ENCODE measurements at places on chromosomes 13 and 19. TPM values are rescaled to one million over a fixed set of nuclear protein-coding genes. Genes with fewer than 3 reads are reported as not detected.

Gene TMEM143
- polyA plus RNA-seq: 12.7 TPM

- no peaks in the 10 kb centered on the region for H3K27me3 ChIP-seq
- no peaks in the 10 kb centered on the region for H3K36me3 ChIP-seq
- no peaks in the 10 kb centered on the region for H3K4me1 ChIP-seq
- peak; percentile 95 for DNase-seq
- peak overlapping the region; percentile 10 for H3K4me3 ChIP-seq
- no peak overlapping the region for H3K27ac ChIP-seq
Observed at GRCh38 chr19:21474671-21475181, 30.7 kb upstream of the ZNF429 start.

DNA sequence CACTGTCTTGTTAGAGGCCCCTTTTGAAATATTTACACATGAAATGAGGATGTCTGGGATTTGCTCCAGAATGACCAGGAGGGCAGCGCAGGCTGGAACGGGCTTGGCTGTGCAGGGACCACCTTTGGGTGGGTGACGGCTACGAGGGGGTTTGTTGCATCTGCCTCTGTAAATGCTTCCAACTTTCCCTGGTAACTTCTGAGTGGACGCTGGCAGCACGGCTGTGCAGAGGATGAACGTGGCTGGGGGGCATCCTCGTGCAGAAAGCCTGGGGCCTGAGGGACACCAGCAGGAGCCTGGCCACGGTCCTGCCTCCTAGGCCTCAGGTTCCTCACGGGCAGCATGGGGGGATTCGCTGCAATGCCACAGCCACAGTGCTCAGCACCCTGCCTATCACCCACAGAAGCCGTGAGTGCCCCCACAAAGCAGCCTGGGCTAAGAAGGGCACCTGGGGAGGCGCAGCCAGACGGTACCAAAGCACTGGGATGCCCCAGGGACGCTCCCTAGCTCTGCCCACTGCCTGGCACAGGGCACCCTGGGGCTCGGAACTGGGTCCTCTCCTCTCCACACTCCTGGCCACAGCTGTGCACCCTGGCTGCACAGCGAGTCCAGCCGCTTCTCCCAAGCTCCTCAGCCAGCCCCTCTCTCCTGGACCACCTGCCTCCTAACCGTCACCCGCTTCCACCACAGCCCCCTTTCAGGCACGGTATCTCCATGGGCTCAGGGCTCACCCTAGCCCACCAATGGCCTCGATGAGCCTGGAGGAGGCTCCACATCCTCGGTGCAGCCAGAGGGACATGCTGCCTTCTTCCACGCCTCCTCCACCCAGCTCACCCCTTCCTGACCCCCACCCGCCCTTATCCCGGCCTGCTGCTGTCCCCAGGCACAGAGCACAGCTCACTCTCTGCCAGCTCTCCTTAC is 44.5 kb downstream of the MLLT1 start:
- no peak overlapping the region for H3K27ac ChIP-seq
- DNase-seq: no peak
- no peaks in the 10 kb centered on the region for H3K36me3 ChIP-seq
- H3K4me1 ChIP-seq: peaks cover 20% of the 10 kb centered on the region

Gene PRMT1
- 86.7 TPM for polyA plus RNA-seq

DNA sequence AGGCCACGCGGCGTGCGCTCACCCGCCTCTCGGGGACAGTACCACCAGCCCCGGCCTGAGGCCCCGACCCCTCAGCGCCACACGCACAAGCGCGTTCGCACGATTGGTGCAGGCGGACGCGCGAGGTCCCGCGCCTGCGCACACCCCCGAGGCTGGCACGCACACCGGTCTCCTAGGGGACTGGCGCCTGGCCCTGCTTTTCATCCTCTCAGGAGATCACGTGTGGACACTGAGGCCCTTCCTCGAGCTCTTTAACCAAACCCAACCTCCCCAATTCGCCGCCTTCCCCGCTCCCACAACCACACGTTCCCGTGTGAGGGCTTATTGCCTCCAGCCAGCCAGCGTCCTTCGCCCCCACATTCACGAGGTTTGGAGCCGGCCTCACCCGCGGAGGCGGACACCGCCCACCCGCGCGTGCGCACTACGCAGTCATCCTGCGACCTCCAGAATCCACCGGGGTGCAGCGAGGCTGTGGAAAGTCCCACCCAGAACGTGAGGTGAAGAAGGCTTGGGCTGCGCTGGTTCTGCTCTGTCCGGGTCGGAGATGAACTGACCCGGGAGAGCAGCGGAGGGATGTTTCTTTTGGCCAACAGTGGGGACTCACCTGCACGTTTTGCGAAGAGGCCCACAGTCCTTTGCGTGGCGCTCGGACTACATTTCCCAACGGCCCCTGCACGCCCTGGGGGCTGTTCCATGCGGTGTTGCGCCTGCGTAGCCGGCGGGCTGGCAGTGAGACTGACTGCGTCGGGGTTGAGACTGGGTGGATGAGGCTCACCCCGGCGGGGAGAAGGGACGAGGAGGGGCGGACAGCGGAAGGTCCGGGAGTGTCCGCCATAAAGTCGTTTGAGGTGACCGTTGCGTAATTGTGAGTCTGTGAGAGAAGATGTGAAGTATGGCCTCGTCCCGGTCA is 539 bp upstream of the ZNF667 start:
- no peaks in the 10 kb centered on the region for H3K27me3 ChIP-seq
- DNase-seq: peak; percentile 5
- peak overlapping the region; percentile 70 for H3K4me3 ChIP-seq
- no peaks in the 10 kb centered on the region for H3K36me3 ChIP-seq
- H3K27ac ChIP-seq: peak overlapping the region; percentile 66
- no peaks in the 10 kb centered on the region for H3K4me1 ChIP-seq

DNA sequence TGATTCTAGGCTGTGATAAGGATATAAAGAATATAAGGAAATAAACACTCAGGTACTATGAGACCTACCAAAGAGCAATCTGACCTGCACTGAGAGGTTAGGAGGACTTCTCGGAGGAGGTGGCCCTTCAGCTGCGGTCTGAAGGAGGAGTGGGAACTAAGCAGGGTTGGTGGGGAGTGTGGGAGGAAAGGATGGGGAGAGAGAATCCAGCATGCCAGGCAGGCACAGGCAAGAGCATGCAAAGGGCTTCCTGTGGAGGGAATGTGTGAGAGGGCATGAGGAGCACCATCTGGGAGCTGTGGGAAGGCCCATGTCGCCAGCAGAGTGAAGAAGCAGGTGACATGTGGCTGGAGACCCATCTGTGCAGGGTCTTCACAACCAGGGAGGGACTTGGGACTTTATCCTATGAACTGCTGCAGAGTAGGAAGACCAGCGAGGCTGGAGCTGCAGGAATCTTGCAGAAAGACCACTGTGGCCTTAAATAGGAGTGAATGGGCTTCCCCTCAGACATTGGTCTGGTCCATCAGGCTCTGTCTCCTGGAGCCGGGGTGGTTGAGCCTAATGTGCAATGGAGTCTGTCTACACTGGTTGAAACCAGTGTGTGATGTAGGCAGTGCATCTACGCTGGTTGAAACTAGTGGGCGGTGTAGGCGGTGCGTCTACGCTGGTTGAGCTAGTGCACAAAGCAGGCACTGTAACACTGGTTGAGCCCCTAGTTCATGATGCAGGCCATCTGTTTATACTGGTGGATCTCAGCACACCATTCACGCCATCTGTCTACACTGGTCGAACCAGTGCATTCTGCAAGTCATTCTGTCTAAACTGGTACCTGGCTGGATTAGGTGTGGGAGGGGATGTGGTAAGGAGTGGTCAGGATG is 6.4 kb downstream of the CHST8 start:
- H3K36me3 ChIP-seq: no peaks in the 10 kb centered on the region
- peaks cover 3% of the 10 kb centered on the region for H3K27me3 ChIP-seq
- H3K27ac ChIP-seq: no peak overlapping the region
- DNase-seq: no peak
- H3K4me1 ChIP-seq: no peaks in the 10 kb centered on the region

DNA sequence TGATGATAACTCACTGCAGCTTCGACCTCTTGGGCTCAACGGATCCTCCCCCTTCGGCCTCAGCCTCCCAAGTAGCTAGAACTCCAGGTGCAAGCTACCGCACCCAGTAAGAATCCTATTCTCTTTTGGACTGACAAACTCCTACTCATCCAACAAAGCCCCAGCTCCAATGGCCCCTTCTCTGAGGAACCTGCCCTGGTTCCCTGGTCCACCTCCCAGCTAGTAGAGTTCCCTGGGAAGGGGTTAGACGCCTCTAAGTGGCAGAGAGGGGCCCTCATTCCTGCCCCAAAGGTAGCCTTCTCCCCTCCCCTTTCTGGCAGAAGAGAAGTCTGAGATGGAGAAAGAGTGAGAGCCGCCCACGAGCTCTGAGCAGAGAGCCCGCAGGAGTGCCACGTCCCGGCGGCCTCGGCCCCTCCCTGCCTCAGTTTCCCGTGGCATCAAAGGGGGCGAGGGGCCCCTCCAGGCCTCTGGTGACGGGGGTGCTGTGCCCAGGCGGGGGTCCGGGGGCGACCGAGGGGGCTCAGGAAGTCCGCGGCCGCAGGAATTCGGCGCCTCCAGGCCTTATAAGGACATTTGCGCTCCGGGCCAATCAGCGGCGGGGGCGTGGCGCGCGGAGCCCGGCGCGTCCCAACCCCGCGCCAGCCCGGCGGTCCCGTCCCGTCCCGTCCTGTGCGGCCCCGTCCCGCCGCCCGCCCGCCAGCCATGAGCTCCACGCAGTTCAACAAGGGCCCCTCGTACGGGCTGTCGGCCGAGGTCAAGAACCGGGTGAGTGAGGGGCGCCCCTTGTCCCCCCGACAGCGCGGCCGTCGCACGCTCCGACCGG is at the start of gene CNN2:
CNN2 (plus strand) TSS at position 649 of the 823 bp plus-strand sequence; CDS start at position 703, 54 bp downstream.
- H3K27ac ChIP-seq: peak within 1 kb of the TSS; percentile 92
- H3K36me3 ChIP-seq: no peaks in the 10 kb centered on the region
- H3K4me1 ChIP-seq: peaks cover 4% of the 10 kb centered on the region
- peak within 1 kb of the TSS; percentile 85 for H3K4me3 ChIP-seq
- H3K27me3 ChIP-seq: no peaks in the 10 kb centered on the region

GRCh38 chr13:113351514-113352026 is 12.4 kb downstream of the GRTP1 start:
- H3K4me1 ChIP-seq: no peaks in the 10 kb centered on the region
- peaks cover 3% of the 10 kb centered on the region for H3K36me3 ChIP-seq
- no peak for DNase-seq

Gene ZNF549
- polyA plus RNA-seq: 0.89 TPM

- no peak overlapping the region for H3K4me3 ChIP-seq
- H3K27ac ChIP-seq: no peak overlapping the region
- no peaks in the 10 kb centered on the region for H3K4me1 ChIP-seq
- no peak for DNase-seq
- no peaks in the 10 kb centered on the region for H3K36me3 ChIP-seq
Observed at GRCh38 chr13:75932636-75933035, 296.5 kb downstream of the LMO7 start.

- H3K27ac ChIP-seq: no peak overlapping the region
- peak; percentile 80 for DNase-seq
- peaks cover 6% of the 10 kb centered on the region for H3K4me1 ChIP-seq
- H3K4me3 ChIP-seq: no peak overlapping the region
- H3K27me3 ChIP-seq: no peaks in the 10 kb centered on the region
Observed at GRCh38 chr19:16001481-16002312, 52.9 kb downstream of the OR10H4 start.

Gene FCGBP
- 743 TPM for polyA plus RNA-seq

GRCh38 chr13:42367831-42368230 is 95.9 kb downstream of the AKAP11 start:
- DNase-seq: no peak
- H3K4me3 ChIP-seq: no peak overlapping the region
- no peaks in the 10 kb centered on the region for H3K27me3 ChIP-seq
- no peak overlapping the region for H3K27ac ChIP-seq
- H3K4me1 ChIP-seq: no peaks in the 10 kb centered on the region
- H3K36me3 ChIP-seq: no peaks in the 10 kb centered on the region

Gene SLC1A5
- polyA plus RNA-seq: 1.6 TPM

DNA sequence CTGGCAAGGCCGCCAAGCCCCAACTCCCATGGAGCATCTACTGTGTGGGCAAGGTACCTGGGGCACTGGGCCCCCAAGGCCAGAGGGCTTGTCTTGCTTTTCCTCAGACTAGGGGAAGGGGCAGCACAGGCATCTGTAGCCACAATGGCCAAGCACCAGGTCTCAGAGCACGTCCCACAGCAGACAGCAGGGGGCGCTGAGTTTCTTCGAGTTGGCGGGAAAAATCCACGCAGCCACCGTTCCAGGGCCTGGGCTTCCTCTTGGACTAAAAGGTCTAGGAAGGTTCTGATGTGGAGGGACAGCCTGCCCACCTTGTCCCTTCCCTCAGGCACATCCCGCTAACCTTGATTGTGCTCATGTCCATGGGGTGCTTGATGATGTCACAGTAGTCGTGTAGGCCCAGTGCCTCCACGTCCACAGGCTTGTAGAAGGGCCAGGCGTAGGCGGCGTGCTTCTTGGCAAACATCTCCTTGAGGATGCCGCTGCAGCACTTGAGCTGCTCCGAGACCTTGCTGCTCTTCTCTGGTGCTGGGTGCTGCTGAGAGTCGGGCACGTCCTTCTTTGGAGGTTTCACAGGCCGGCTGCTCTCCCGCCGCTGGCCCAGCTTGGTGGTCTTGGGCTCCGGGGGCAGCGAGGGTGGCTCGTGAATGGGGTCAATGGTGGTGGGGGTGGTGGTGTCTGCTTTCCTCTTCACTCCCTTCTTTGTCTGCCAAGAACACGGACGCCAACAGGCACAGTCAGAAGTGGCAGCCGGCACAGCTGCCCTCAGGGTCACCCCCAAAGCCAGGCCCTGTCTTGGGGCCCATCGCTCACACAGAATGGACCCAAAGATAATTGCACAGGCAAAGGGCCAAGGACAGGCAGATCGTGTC is 32.0 kb upstream of the EPHX3 start:
- peak overlapping the region; percentile 4 for H3K27ac ChIP-seq
- H3K27me3 ChIP-seq: no peaks in the 10 kb centered on the region
- peak; percentile 70 for DNase-seq
- no peaks in the 10 kb centered on the region for H3K4me1 ChIP-seq
- H3K36me3 ChIP-seq: peaks cover 92% of the 10 kb centered on the region

- DNase-seq: no peak
- no peaks in the 10 kb centered on the region for H3K27me3 ChIP-seq
- no peaks in the 10 kb centered on the region for H3K4me1 ChIP-seq
- no peak overlapping the region for H3K4me3 ChIP-seq
- H3K27ac ChIP-seq: no peak overlapping the region
Observed at GRCh38 chr13:51154029-51154555, 43.0 kb upstream of the C13orf42 start.

- no peak overlapping the region for H3K27ac ChIP-seq
- peaks cover 9% of the 10 kb centered on the region for H3K4me1 ChIP-seq
- peak overlapping the region; percentile 52 for H3K4me3 ChIP-seq
- DNase-seq: no peak
- no peaks in the 10 kb centered on the region for H3K36me3 ChIP-seq
- H3K27me3 ChIP-seq: peaks cover 46% of the 10 kb centered on the region
Observed at GRCh38 chr13:51221674-51222036, 543 bp upstream of the FAM124A start.

GRCh38 chr19:23415034-23415433 is 19.8 kb upstream of the ZNF91 start:
- H3K4me1 ChIP-seq: no peaks in the 10 kb centered on the region
- H3K27me3 ChIP-seq: no peaks in the 10 kb centered on the region

DNA sequence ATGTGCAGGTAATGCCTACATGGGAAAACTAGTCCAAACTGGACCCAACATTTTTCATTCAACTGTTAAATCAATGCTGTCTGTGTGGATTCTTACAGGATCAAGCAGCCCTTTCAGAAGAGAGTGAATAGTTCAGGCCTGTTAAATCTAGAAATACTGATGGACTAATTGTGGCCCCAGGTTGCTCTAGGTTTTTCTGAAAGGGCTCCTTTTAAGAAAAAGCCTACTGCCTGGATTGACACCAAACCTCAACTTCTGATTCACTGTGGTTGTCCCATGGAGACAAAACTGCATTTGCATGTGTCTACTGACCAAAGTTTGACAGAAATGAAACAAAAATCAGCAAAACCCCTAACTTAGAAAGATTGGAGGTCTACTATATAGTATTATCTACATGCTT is 437.0 kb downstream of the KLF12 start:
- no peaks in the 10 kb centered on the region for H3K4me1 ChIP-seq
- no peak overlapping the region for H3K27ac ChIP-seq
- H3K27me3 ChIP-seq: no peaks in the 10 kb centered on the region
- no peaks in the 10 kb centered on the region for H3K36me3 ChIP-seq
- H3K4me3 ChIP-seq: no peak overlapping the region
- DNase-seq: no peak
